Thoracic aorta (tissue), 2 donors: ENCODE measurements at places on chromosomes 4 and X. TPM values are rescaled to one million over a fixed set of nuclear protein-coding genes. Genes with fewer than 3 reads are reported as not detected.
A peak's percentile ranks its signal among the peaks of the same experiment; 100 is the strongest.

- DNase-seq, result no peak
Measured at GRCh38 chrX:20412871-20413486, 146.3 kb upstream of the RPS6KA3 start.

GRCh38 chr4:164876700-164877324 lies at the start of gene APELA:
Gene APELA (plus strand): TSS chr4:164877178. CDS start chr4:164877332, 154 bp downstream.
- no peak for DNase-seq

DNA sequence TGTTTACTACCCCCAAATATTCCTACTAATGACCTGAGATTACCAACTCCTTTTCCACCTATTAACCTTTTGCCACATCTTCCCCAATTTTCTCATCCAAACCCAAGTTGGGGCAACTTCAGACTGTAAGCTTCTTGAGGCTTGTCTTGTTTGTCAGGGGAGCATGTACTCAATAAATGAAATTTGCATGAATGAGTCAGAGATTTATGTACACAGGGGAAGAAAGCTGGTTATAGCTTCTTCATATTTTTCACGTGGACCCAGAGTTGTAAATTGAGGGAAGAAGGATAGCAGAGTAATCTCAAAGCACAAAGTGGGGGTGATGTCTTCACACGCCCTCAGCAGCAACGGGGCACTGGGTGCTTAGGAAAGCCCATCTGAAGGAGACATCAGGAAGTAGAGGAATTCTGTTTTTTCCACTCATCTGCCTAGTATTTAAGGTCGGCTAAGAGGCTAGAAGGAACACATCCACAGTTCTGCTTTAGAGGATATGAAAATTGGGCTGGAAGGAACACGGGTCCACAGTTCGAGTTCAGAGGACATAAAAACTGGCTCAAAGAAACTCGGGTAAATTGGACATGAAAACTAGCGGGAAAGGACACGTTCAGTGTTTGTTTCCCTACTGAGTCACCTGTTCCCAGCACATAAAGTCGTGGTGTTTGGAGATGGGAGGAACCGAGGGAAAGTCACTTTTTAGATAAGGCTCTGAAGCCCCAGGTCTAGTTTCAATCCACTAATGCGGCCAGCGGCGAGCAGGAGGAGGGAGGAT lies 696 bp upstream of the CA5B start:
- no peak for DNase-seq

DNA sequence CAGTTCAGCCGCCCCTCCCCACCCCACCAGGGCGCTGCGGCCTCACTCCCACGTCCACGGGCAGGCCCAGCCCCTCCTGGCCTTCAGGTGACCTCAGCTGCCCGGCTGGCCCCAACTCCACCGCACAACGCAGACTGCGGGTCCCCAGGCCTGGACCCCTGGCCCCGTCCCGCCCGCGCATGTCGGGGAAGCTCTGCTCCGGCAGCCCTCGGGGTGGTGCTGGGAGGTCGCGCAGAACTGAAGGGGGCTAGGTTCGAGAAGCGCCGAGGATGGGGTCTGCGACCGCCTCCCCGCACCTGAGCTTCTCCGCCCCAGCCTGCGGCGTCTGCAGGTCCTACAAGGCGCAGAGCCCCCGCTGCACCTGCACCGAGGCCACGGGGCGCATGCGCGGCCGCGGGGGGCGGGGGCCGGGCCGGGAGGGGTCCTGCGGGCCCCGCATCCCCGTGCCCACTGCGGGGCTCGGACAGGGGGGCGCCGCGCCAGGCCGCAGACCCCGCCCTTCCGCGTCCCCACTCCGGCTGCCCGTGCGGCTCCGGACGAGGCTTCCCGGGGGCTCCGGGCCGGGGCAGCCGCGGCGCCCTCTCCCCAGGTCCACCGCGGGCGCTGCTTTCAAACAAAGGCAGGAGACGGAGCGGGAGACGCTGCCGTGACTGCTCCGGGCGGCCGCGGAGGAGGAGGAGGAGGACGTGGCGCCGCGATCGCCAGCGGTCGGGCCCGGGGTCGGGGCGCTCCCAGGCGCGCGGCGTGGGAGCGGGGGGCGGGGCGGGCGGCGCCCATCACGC lies 672 bp upstream of the NAT8L start:
- no peak for DNase-seq

DNA sequence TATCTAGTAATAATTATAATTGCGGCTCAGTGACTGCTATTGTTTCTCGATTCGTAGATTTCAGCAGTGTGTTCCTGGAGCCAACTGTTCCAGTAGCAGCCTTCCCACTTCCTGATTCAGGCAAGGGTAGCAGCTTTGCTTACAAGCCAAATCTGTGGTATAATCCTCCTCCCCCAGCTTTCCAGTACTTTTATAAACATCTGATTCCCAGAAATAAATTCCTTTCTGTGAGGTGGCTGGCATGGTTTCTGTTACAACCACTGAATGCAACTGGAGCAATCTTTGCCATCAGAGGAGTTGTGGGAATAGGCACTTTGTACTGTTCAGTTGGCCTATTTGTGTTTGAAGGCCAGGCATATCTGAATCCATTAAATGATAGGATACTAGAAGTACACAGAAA lies 80.0 kb downstream of the GLRA3 start:
- no peak for DNase-seq

Gene XK
- total RNA-seq, result 1.5 TPM

Gene TASL
- total RNA-seq, result 0.54 TPM

Gene EPHA5
- total RNA-seq, result 0.27 TPM

DNA sequence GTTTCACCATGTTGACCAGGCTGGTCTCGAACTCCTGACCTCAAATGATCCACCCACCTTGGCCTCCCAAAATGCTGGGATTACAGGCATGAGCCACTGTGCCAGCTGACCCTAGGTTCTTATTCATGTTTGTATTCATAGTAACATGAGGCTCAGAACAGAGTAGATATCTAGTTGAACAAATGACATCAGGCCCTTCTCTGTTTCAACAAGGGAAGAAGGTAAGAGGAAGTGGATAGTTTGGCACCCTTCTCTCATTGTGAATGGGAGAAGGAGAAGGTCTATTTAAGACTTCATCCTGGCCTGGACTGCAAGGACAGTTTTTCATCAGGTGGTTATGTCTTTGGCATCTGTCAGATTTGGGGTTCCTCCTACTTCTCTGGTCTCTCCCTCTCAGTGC lies 13.8 kb downstream of the GJB1 start:
- no peak for DNase-seq

Gene FANCB
- 0.41 TPM for total RNA-seq

Gene CUL4B
- total RNA-seq, result 66.2 TPM

DNA sequence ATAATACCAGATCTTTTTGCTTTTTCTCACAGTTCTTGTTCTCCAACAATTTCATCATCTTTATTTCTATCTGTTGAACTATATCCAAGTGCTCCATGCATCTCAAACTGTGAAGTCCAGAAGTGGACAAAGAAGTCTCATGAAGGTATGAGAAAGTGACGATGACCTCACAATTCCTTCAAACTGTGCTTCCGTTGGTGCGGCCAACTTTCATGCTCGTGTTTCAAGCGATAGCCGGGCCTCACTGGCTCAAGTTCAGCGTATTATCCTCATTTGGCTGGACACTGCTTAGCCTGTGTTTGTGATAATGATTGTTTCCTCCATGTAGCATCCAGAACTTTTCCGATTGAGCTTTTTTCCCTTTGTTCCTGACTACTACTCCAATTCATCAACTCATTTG lies 143.1 kb downstream of the PALLD start:
- no peak for DNase-seq

- DNase-seq, result no peak
Measured at GRCh38 chr4:92994727-92995126, 691.0 kb downstream of the GRID2 start.

Gene VCX3B
- not detected for total RNA-seq

GRCh38 chrX:53290441-53291041 lies 9.2 kb upstream of the IQSEC2 start:
- DNase-seq, result no peak

Gene P2RY10
- total RNA-seq, result 2.5 TPM

Gene L1CAM
- total RNA-seq, result 1.1 TPM

DNA sequence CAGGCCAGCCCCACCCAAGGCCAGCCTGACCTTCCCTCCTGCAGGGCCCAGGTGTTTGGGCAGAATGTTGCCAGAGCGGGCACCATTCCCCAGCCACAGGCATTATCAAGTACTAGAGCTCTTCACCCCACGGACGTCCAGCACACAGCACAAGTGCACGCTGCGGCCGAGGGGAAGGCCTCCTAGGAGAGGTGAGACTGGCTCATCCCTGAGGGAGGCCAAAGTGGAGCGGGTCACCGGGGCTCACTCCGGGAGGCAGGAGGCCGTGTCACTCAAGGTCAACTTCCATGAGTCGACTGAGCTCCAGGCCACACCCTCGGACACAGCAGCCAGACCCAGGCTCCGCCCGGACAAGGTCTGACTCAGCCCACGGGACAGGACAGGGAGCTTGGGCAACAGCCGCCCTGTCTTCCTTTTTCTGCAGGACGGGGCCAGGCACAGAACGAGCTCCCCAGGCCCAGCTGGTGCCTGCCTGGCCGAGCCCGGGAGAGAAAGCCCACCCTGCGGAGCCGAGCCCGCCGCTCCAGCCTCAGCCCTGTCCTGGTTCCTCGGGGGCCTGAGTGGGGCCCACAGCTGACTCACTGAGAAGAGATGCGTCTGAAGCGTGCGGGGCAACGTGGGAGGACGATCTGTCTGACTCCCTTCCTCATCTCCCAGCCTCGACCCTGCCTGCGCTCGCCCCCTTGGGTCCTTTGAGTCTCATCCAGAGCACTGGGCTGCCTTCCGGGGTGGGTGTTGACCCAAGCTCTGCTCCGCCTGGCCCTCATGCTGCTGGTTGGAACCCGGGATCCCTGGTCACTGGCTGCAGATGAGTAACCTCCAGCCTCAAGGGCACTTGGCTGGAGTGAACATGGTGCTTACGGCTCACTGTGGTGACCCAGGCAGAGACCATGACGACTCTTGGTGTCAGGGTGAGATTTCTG lies 1.6 kb downstream of the SLC49A3 start:
- DNase-seq, result peak; percentile 70

Gene MAGEB10
- total RNA-seq, result not detected

DNA sequence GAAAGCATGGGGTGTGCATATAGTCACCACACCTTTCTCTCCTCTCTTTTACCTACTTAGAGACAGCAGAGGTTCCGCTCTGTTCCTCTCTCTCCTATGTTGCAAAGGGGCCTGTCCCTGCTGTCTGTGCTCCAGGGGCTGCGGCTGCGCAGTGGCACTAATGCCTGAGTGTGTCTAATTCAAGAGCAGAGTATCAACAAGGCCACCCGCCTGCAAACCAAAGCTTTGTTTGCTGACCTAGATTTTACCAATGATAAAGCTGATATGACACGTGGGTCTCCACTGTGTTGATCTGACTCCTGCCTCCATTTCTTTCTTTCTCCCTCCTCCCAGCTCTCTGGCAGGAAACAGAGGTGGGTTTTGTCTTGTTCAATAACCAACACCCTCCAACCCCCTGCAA lies 74.9 kb downstream of the NSG1 start:
- DNase-seq, result no peak

GRCh38 chr4:10703156-10703555 lies 18.6 kb upstream of the CLNK start:
- DNase-seq, result no peak

- no peak for DNase-seq
Measured at GRCh38 chr4:151402145-151402865, 6.7 kb upstream of the FHIP1A start.

Gene HSFX2
- 1.3 TPM for total RNA-seq

GRCh38 chrX:107738272-107738671 lies 37.3 kb downstream of the TSC22D3 start:
- no peak for DNase-seq
